GM23338 (cell line): ENCODE measurements at places on chromosomes 3 and 15.

GRCh38 chr15:65666257-65666656, 44.5 kb downstream of the SLC24A1 start:
- DNase-seq = no peak

- DNase-seq = no peak
Measured at GRCh38 chr15:42191610-42192346, 16.3 kb downstream of the VPS39 start.

DNA sequence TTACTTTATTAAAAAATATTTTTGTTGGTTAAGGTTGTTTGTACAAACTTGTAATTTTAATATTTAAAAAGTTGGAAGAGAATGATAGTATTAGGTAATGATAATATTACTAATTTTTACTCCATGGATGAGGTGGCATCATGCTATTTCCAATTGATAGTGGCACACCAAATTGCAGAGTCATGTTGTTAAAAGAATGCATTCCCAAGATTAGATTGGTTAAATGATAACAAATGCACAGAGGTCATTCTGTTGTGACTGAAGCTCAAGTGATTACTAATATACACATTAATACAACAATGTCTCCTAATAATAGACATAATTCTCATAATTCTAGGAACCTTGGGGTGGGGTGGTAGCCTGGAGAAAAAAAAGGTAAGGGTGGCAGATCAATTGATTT, 73.2 kb upstream of the ZBED2 start:
- no peak for DNase-seq

- no peak for DNase-seq
Measured at GRCh38 chr15:50064673-50065072, 54.4 kb downstream of the ATP8B4 start.

- DNase-seq = peak; percentile 20
Measured at GRCh38 chr3:193870376-193871219, 265.4 kb upstream of the HES1 start.
